ENCODE measurements at places on chromosomes 12 and 14.

GRCh38 chr14:69260861-69261564, 1.1 kb downstream of the GALNT16 start:
- peak; percentile 17 for DNase-seq

DNA sequence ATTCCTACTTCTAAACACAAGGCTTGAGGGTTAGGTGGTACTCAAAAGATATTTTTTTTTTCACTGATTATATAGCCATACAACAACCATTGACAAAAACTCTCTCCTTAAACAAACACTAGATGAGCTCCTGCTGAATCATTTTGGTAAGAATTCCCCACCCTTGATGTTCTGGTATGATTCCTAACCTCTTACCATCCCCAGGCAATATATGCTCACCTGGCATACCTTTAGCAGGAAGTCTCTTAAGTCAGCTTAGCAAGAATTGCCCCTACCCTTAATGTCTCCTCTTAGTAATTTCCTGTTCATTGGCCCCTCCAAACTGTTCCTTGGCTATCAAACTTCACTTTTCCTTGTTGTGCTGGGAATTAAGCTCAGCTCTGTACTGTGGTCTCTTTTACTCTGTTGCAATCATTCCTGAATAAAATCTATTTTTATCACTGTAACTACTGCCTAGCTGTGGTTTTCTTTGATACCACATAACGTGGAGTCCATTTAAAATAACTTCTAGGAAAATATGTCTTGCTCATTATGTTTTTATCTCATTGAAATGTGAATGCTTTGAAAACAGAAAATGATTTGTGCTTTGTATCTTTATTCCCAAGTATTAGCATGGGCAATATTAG, 712.6 kb downstream of the SLC16A7 start:
- DNase-seq: no peak

DNA sequence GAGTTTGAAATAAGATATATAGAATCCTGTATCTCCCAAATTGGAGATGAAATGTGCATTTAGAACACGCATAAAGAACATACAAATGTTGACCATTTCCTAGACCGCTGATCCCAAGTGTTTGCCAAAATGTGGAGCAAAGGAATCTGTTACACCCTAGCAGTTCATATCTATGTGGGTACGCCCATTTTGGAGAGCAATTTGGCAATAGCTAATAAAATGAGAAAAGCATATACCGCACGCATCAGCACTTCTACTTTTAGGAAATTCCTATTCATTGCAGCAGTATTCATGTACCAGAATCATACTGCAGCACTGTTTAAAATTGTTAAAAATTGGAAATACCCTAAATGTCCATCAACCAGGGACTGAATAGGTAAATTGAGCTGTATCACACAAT, 937.8 kb downstream of the BCL11B start:
- no peak for DNase-seq

DNA sequence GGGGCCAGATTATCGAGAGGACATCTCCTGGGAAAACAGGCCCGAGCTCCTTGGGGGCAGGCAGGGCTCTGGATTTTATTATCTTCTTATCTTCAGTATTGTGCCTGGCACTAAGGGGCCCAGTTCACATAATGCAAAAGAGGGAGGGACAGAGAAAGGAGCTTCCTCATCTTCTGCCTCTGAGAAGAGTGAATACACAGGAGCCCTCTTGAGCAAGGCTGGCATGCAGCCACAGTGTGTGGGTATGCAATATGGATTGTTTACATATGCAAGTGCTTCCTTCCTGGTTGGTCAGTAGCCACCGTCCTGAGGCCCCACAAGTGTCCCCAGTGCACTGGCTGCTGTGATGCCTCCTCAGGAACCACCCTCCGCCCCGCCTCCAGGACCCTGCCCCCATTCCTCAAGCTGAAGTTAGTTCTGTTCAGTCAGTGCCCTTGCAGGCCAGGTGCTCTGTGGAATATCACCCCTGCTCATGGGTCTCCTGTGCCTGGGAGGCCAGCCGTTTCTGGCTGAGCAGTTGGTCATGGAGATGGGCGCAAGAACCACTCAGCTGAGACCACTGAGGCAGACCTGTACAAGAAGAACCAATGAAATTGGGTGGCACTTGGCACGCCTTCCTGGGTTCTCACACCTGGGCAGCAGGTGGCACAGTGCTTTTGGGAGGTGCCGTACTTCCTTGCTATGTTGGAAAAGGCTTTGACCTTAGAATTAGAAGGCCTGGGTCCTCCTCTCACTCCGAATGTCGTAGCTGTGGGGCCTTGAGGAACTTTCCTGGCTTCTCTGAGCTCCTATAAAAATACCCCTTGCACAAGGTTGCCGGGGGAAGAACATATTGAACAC, 35.1 kb upstream of the ACTN1 start:
- DNase-seq: no peak

- no peak for DNase-seq
Measured at GRCh38 chr12:124577986-124578385, 10.6 kb upstream of the NCOR2 start.

All from NCI-H748 treated with DMSO at 0.1 percent for 48 hours (cell line).